Activated gamma-delta T cell (primary cell): ENCODE measurements at places on chromosomes 2 and 18.

- no peak for DNase-seq
Measured at GRCh38 chr2:241574911-241575623, 16.5 kb downstream of the BOK start.

- no peak for DNase-seq
Measured at GRCh38 chr18:37176621-37176934, 347.7 kb downstream of the KIAA1328 start.

DNA sequence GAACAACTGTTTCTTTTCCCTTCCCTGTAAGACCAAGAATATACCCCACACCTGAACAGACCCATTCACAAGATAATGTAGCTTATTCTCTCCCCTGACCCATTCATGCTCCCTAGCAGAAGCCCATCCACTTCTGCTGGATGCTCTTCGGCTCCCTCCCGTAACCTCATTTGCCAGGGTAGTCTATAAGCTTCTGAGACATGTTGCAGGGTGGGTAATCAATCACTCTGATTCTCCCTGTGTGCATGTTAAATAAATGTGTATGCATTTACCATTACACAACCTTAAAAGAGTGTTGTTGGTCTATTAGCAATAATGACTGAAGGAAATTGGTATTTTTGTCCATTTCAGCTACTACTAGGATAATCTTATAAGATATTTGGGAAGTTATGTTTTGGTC lies 1.3 kb downstream of the SLC19A3 start:
- no peak for DNase-seq

DNA sequence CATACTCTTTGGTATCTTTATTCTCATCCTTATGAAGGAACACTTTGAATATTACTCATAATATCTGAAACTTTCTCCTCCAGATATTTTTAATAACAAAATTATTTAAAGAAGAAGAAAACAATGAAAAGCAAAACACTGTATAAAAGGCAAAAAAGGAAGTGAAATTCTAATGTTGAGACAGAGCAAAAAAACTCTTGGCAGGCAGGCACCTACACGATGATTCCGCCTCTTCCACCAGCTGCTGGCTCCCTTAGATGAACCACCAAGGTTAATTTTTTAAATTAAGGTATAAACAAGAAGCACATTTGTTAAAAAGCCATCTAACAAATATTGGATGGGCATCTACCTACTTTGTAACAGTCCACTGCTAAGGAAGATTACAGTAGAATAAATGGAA lies 434.7 kb downstream of the EPHA4 start:
- no peak for DNase-seq
